ENCODE measurements at places on chromosomes 3 and 15.

DNA sequence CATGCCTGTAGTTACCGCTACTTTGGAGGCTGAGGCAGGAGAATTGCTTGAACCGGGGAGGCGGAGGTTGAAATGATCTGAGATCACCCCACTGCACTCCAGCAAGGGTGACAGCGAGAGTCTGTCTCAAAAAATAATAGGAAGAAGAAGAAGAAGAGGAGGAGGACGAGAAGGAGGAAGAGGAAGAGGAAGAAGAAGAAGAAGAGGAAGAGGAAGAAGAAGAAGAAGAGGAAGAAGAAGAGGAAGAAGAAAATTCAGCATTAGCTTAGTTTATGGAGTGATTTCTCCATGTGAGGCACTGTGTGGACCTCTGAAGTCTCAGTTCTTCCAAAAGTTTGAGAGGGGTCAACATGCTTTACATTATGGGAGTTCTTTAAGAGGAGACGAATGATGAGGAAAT, 17.4 kb upstream of the MEGF11 start:
- no peak for DNase-seq

DNA sequence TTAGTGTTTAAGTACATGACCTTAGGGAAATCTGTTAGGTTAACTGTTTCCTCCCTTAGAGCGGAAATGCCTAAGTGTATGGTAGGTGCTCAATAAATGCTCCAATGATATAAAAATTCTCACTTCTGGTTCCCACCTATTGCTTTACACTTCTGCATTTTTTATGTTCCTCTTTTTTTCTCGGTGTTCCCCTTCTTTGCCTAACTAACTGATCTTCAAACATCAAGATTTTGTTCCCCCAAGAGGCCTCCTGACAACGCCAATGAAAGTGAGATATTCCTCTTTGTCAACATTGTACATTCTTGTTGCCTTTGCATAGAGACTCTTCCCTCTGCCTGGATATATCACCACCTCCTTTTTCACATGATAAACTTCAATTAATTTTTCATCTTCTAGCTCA, 17.4 kb downstream of the SLC35A5 start:
- DNase-seq = no peak

- DNase-seq = no peak
Observed at GRCh38 chr3:184767377-184767776, 44.6 kb upstream of the VPS8 start.

GRCh38 chr3:53844262-53845102, 1.7 kb downstream of the CHDH start:
- no peak for DNase-seq

- no peak for DNase-seq
Observed at GRCh38 chr15:39495871-39496840, 84.7 kb upstream of the THBS1 start.

DNA sequence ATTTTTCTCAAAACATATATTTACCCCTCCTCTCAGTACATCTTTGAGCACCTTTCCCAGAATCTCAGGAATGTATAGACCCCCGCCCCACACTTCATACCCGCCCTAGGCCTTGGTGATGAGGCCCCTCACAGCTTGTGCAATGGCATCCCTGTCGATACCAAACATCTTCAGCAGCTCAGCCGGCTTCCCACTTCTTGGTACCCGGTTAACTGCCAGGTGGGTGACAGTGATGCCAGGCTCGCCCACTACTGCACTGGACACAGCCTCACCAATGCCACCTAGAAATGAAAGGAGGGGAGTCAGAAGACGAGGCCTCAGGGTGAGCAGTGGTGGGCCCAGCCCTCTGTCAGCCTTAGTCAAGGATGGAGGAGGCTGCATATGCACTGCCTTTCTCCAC, 30.2 kb downstream of the TKT start:
- DNase-seq = no peak

- DNase-seq = no peak
Observed at GRCh38 chr15:38427380-38427779, 26.5 kb upstream of the FAM98B start.

DNA sequence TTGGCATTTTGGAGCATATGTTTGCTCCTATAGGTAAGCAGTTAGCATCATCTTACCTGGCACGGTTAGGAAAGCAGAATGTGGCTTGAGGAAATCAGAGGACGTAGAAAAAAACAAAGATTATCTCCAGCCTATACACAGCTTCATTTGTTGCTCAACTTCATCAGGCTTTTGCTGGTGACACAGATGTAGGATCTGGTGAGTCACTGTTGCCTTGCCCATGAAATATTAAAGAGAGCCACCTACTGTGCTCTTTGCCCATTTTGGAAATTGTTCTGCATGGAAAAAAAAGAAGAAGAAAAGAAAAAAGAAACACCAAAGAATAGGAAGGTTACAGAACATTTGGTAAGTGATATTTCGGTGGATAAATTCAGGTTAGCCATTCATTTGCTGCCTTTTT, 3.8 kb downstream of the IL1RAP start:
- no peak for DNase-seq

DNA sequence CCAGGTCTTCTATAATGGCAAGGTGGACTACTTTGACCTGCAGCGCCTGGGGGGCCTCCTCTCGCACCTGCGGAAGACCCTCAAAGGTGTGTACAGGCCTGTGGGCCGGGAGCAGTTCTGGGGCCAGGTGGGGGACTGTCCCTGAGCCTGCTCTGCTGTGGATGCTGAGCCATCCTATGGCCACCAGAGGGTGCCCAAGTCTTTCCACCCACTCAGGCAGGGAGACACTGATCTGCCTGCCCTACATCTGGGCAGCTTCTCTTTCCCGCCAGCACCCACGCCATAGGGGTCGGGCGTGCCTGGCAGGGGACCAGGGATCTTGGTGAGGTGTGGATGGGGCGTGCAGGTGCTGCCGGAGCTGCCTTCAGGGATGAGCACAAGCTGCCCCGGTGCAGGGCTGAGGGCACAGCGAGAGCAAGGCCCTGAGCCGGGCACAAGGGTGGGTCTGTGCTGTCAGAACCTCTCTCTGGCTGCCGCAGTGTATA, 14.1 kb downstream of the RNF123 start:
- DNase-seq = peak; percentile 36

DNA sequence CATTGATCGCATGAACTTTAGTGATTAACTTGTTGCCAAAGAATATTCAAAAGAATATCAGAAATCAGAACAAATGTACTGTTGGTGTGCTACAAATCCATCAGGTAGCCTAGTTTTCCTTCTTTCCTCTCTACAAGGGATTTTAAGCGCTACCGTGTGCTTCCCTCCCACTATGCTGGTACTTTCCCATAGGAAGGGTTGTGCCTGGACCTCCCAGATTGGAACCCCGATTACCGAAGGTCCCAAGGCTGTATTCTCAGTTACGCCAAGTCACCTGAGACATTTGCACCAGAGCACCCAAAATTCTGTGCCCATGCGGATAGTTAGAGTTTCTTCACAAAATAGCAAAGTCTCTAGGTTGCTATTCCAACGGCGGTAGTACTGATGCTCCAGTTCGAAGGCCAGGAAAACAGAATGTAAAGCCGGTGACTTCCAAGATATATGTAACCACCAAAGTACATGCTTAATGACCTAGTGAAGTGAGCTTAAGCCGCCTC, 23.4 kb upstream of the GATM start:
- DNase-seq = no peak

DNA sequence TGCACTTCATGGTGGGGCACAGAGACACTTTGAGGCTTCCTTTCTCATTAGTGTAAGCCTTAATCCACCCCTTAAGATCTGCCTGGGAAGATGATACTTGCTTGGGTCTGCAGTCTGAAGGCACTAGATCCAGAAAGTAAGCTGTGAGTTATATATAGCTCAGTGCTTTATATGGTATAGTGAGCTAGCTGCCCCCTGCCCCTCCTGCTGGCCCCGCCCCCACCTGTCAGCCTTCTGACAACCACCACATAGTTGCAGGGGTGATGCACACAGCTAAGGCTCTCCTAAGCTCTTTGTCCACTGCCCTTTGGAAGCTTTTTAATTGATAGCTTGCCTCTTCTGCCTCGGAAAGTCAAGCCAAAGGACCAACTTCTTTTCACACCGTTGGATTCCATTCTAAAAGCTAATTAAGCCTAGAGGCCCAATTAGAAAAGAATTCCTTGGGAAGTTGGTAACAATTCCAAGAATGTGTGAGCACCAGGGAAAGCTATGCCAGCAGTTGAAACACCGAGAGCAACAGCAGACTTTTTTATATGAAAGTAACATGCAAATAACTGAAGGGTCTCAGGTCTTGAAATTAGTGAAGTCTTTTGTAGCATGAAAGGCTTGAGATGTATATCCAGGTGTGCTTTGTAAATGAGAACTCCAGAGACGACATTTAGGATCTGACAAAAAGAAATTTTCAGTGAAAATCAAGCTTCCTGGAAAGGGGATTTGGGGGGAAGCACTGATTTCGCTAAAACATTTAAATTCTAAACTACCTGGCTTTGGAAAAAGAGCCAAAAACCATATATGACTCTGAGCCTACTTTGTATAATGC, 2.3 kb downstream of the TPM1 start:
- DNase-seq = no peak

GRCh38 chr3:57903124-57903890, 104.9 kb upstream of the FLNB start:
- no peak for DNase-seq

DNA sequence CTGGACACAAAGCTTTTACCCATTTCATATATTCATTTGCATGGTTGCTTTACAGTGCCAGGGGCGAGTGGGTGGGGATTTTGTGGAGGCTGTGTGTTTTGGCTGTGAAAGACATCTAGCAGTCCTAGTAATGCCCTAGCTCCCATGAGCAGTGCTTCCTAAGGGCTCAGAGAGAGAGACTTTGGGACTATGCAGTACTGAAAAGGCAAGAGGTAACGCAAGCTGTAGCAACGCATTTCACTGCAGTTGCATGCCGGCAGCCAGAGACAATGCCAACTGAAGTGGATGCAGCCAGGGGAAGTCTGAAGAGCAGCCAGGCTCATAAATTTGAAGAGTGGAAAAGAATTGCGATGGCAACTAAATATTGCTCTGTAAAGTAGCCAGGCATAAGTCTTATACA, 27.4 kb upstream of the ATP10A start:
- no peak for DNase-seq

DNA sequence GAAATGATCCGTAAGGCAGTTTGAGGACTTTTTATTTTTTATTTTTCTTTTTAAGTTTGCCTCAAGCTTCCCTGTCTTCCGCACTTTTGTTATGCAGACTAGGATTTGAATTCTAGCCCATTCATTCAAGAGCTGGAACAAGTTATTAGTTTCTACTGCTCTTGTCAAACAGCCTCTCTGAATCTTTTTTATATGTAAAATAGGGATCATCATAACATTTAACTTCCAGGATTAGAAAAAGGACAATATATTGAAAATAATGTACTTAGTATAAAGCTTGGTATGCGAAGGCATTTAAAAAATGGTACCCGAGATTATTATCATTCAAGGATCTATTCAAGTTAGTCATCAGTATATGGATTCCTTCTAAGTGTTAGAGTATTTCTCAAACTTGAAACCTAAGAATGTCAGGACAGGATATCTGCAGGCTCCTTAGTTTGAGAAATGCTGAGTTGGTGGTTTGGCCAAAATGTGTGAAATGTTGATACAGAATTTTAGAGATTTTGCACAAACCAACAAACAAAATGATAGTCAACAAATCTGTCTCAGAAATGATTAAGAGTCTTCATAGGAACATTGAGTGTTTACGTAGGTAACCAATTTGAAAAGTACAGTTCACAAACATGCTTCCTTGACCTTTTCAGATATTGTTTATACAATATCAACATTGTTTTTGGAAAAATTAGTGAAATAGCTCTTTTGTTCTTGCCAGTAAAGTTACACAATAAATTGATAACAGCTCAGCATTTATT, 40.5 kb upstream of the IGSF10 start:
- DNase-seq = no peak

DNA sequence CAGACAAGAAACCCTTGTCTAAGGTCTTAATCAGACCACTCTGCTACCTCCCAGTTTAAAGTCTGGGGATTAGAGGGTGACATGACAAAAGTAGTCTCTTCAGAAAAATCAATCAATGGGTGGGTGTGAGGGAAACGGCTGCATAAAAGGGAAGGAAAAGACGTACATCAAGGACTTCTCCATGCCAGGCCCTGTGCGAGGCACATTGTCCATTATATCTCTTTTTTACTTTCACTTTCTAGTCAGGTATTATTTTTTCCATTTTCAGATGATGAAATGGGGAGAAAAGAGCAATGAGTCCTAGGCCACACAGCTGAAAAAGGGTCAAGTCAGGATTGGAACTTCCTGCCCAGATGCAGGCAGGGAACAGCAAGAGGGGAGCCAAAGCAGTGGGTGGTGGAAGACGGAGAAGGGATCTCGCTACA, 4.6 kb upstream of the CX3CR1 start:
- DNase-seq = no peak

- DNase-seq = no peak
Observed at GRCh38 chr3:148408667-148409066, 289.0 kb upstream of the AGTR1 start.

GRCh38 chr3:13563911-13564310, 15.0 kb downstream of the FBLN2 start:
- no peak for DNase-seq

GRCh38 chr15:68107142-68107541, 53.0 kb downstream of the PIAS1 start:
- DNase-seq = no peak

GRCh38 chr15:88818920-88819319, 15.7 kb downstream of the ACAN start:
- DNase-seq = no peak

DNA sequence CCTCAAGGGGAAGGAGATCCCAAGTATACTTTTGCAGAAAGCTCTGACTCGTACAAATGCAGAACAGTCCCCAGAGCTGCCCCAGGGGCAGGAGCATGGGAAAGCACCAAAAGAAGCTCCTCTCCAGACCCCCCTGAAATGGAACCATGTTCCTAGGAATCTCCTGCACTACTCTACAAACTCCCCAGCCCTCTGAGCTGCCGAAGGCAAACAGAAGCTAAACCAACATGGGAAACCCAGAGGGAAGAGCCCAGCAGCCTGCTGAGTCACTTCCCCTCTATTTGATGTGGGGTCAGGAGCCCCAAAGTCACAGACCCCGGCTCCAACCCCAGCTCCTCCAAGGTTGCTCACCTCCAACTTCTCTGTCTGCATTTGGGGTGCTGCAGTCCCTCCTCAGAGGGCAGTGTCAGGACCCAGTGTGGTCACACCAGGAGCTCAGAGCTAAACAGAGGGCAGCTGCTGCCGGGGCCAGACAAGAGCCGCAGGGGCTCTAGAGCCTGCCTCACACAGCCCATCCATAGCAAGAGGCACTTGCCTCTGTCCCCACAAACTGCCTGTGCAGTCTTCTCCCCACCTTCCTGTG, 3.8 kb upstream of the PLXNA1 start:
- no peak for DNase-seq

GRCh38 chr15:90400005-90400758, 12.1 kb downstream of the IQGAP1 start:
- DNase-seq = no peak

DNA sequence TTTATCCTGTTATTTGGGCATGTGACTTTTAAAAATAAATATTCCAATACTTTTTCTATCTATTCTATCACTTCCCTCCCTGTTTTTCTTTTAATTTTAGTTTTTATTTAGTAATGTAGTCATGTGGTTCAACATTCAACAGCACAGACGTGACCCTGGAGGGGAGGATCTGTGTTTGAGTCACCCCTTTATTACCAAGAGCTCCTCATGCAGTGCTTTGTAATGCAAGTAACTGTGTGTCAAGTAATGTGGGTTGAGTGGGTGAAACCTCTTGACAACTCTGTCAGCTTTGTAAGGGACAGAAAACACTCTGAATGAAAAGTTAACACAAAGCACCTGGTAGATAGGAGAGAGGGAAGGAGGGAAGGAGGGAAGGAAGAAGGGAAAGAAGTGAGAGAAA, 89.7 kb upstream of the FGF12 start:
- no peak for DNase-seq
